Activated naive CD8-positive, alpha-beta T cell treated with anti-CD3 and anti-CD28 coated beads for 36 hours (primary cell): ENCODE measurements at places on chromosomes 5 and 9. TPM values are rescaled to one million over a fixed set of nuclear protein-coding genes. Genes with fewer than 3 reads are reported as not detected.
A peak's percentile ranks its signal among the peaks of the same experiment; 100 is the strongest.

- H3K27ac ChIP-seq: no peak overlapping the region
- H3K4me3 ChIP-seq: no peak overlapping the region
- no peaks in the 10 kb centered on the region for H3K36me3 ChIP-seq
Measured at GRCh38 chr5:176628406-176629228, 1.7 kb downstream of the SNCB start.

Gene SVEP1
- total RNA-seq: not detected

- peaks cover 43% of the 10 kb centered on the region for H3K27me3 ChIP-seq
- H3K4me1 ChIP-seq: no peaks in the 10 kb centered on the region
- no peak for DNase-seq
- H3K36me3 ChIP-seq: no peaks in the 10 kb centered on the region
- H3K4me3 ChIP-seq: no peak overlapping the region
- no peak overlapping the region for H3K27ac ChIP-seq
Measured at GRCh38 chr5:181087309-181087708, 43.7 kb downstream of the OR2V1 start.

Gene HCN1
- not detected for total RNA-seq

DNA sequence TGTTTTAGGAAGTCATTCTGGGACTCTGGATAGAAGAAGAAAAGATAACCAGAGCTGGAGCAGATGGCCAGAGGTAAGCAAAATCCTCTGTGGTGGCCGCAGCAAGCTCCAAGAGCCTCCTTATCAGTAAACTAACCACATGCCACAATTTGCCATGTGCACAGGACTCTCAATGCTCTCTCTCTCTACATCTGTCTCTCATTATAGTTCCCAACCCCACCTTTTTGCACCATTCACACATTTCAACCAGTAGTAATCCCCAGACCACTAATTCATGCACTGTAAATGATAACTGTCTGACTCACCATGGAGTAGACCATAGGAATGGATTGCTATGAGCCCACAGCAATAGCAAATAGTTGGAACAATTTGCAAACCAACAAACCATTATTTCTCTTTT is 526.1 kb downstream of the TLR4 start:
- no peak overlapping the region for H3K4me3 ChIP-seq
- no peaks in the 10 kb centered on the region for H3K4me1 ChIP-seq
- H3K27ac ChIP-seq: no peak overlapping the region
- H3K27me3 ChIP-seq: no peaks in the 10 kb centered on the region

- H3K27me3 ChIP-seq: peaks cover 20% of the 10 kb centered on the region
- no peak overlapping the region for H3K27ac ChIP-seq
- no peaks in the 10 kb centered on the region for H3K4me1 ChIP-seq
- DNase-seq: no peak
Measured at GRCh38 chr5:74054641-74055421, 428.8 kb downstream of the ARHGEF28 start.

GRCh38 chr5:69238760-69239251 is 4.1 kb downstream of the CDK7 start:
- H3K4me3 ChIP-seq: no peak overlapping the region
- H3K27ac ChIP-seq: no peak overlapping the region
- no peak for DNase-seq

GRCh38 chr5:158450751-158451171 is 591.8 kb upstream of the CLINT1 start:
- H3K4me3 ChIP-seq: no peak overlapping the region
- no peak overlapping the region for H3K27ac ChIP-seq
- H3K27me3 ChIP-seq: no peaks in the 10 kb centered on the region
- H3K36me3 ChIP-seq: peaks cover 6% of the 10 kb centered on the region
- no peak for DNase-seq
- no peaks in the 10 kb centered on the region for H3K4me1 ChIP-seq

Gene CARTPT
- not detected for total RNA-seq

DNA sequence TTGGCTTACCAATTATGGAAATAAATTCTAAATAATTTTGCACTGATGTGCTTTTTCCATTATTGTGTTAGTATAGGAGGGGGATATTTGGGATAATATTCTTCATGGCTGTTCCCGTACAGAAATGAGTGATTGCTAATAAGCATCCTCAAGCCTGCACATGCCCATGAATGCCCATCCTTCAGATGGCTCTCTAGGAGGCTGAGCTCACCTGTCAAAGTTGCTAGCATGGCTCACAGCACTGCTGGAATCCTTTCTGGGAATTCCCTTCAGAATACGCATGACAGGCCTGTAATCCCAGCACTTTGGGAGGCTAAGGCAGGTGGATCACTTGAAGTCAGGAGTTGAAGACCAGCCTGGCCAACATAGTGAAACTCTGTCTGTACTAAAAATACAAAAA is 124.1 kb downstream of the NXNL2 start:
- H3K4me1 ChIP-seq: no peaks in the 10 kb centered on the region
- no peak overlapping the region for H3K27ac ChIP-seq
- H3K4me3 ChIP-seq: no peak overlapping the region
- H3K27me3 ChIP-seq: peaks cover 3% of the 10 kb centered on the region

Gene LMAN2
- total RNA-seq: 91.5 TPM

DNA sequence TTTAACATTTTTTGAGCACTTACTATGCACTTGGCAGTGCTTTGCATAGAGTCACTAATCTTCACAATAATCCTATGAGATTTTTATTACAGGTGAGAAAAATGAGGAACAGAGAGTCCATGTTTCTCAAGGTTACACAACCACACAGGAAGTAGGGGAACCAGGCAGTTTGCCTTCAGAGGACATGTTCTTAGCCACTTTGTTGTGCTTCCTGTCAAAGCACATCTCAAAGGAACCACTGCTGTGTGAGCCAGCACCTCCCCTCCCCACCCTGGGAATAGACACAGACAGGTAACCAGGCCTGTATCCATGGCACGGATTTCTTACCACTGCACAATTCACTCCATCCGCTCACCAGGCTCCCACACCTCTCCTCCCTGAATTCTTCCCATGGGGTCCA is 6.3 kb upstream of the DNAJB5 start:
- H3K27me3 ChIP-seq: no peaks in the 10 kb centered on the region
- peak overlapping the region; percentile 53 for H3K27ac ChIP-seq
- DNase-seq: no peak
- no peaks in the 10 kb centered on the region for H3K36me3 ChIP-seq
- peaks cover 51% of the 10 kb centered on the region for H3K4me1 ChIP-seq

Gene ANKRD34B
- total RNA-seq: not detected

DNA sequence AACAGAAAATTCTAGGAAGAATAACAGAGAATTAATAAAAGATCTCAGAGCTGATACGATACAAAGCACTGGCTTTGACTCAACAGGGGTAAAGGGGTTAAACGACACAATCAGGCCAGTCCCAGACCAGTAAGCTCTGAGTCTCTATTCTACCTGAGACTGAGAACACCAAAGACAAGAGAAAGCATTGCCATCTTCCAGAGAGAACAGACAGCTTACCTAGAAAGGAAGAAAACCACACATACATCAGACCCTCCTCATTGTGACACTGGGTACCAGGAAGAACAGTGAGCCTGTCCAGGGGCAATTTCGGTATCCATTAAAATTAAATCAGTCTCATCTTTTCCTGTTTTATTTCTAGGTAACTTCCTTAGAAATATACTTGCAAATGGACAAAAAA is 41.1 kb downstream of the MRPL36 start:
- no peak overlapping the region for H3K4me3 ChIP-seq
- no peaks in the 10 kb centered on the region for H3K36me3 ChIP-seq
- no peak for DNase-seq
- H3K4me1 ChIP-seq: no peaks in the 10 kb centered on the region
- H3K27me3 ChIP-seq: peaks cover 5% of the 10 kb centered on the region
- H3K27ac ChIP-seq: no peak overlapping the region

Gene GPRIN1
- 1.7 TPM for total RNA-seq

Gene LCNL1
- not detected for total RNA-seq

- H3K4me1 ChIP-seq: no peaks in the 10 kb centered on the region
- peaks cover 3% of the 10 kb centered on the region for H3K36me3 ChIP-seq
- no peak overlapping the region for H3K27ac ChIP-seq
- H3K4me3 ChIP-seq: no peak overlapping the region
- no peaks in the 10 kb centered on the region for H3K27me3 ChIP-seq
Measured at GRCh38 chr9:137107312-137107921, 7.1 kb downstream of the DPP7 start.

GRCh38 chr5:141875795-141876627 is 2.2 kb downstream of the PCDH1 start:
- no peaks in the 10 kb centered on the region for H3K36me3 ChIP-seq
- H3K4me3 ChIP-seq: no peak overlapping the region
- peaks cover 18% of the 10 kb centered on the region for H3K4me1 ChIP-seq
- no peak overlapping the region for H3K27ac ChIP-seq
- DNase-seq: no peak

Gene DPYSL3
- 0.28 TPM for total RNA-seq

DNA sequence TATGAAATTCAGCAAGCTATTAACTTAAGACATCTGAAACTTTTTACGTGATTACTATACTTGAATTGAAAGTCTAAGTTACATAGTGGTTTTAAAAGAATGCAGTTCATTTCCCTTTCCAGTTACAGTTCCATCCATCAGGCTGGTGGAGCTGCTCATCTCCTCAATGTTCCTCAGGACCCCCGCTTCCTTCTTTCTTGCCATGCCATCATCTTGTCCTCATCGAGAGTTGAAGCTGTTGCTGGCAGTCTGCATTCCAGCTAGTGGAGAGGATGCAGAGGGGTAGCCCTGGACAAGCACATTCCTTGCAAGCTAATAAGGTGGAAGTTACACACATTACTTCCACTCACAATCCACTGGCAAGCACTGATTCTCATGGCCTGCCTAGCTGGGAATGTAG is 8.8 kb upstream of the RNF183 start:
- no peak overlapping the region for H3K27ac ChIP-seq
- H3K36me3 ChIP-seq: no peaks in the 10 kb centered on the region
- DNase-seq: no peak
- H3K27me3 ChIP-seq: no peaks in the 10 kb centered on the region
- no peak overlapping the region for H3K4me3 ChIP-seq

GRCh38 chr9:4494332-4494731 is 4.1 kb downstream of the SLC1A1 start:
- H3K4me1 ChIP-seq: peaks cover 11% of the 10 kb centered on the region
- H3K27me3 ChIP-seq: peaks cover 54% of the 10 kb centered on the region
- H3K36me3 ChIP-seq: no peaks in the 10 kb centered on the region

- no peak for DNase-seq
- H3K27me3 ChIP-seq: peaks cover 3% of the 10 kb centered on the region
Measured at GRCh38 chr5:160959804-160960203, 107.8 kb upstream of the ATP10B start.
